ENCODE measurements at places on chromosomes 12 and 14. TPM values are rescaled to one million over a fixed set of nuclear protein-coding genes. Genes with fewer than 3 reads are reported as not detected.

Gene MYH6
- total RNA-seq: 0.05 TPM

Gene TRAF3
- 25.0 TPM for total RNA-seq

Gene BDKRB1
- total RNA-seq: not detected

Gene CLEC6A
- not detected for total RNA-seq

Gene HOXC12
- total RNA-seq: not detected

Gene CCDC197
- total RNA-seq: not detected

Gene PLEKHG7
- total RNA-seq: not detected

Gene FAIM2
- total RNA-seq: not detected

Gene NGB
- not detected for total RNA-seq

Gene FOXN4
- total RNA-seq: not detected

Gene MGST1
- total RNA-seq: 28.5 TPM

Gene TMED8
- total RNA-seq: 8.1 TPM

Gene TBX5
- total RNA-seq: not detected

Gene PTPRQ
- total RNA-seq: not detected

Gene CCDC177
- not detected for total RNA-seq

Gene EML5
- total RNA-seq: 0.13 TPM

Gene TMEM121
- 0.93 TPM for total RNA-seq

Gene APOF
- total RNA-seq: not detected

Gene KRT78
- not detected for total RNA-seq

Gene STAC3
- total RNA-seq: not detected

Gene POTEM
- not detected for total RNA-seq

Gene GPR68
- total RNA-seq: 2.2 TPM

Gene AICDA
- total RNA-seq: not detected
